ENCODE measurements at places on chromosomes 2 and 18.

DNA sequence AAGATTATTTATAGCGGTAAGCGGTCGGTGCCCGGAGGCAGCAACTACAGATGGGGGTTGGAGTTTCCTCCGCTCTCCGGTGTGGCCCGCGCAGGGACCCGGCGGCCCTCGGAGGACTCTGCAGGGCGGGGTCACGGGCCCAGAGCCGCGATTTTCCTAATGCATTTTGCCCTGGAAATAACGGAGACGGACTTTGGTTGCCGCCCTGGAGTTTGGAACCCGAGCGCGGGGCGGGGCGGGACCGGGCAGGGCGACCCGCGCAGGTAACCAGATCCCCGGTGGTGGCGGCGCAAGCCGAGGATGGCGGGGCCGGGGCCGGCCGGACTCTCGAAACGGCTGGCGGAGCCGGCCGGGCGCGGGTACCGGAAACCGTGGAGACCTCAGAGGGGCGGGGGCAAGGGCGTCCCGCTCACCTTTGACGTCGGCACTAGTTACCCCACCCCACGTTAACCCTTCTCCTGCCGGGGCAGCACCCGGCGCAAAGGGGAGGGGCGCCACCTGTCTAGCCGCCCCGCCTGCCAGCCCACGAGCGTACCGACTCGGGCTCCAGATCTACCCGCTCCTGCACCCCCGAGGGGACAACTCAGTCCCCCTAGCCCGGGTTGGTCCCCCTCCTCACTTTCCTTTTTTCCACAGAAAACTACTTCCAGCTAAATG lies 2.9 kb downstream of the CYP26B1 start:
- no peak for DNase-seq

- DNase-seq: no peak
Observed at GRCh38 chr2:6968319-6969100, 51.3 kb downstream of the RNF144A start.

GRCh38 chr2:147440734-147441133 lies 404.1 kb upstream of the ACVR2A start:
- no peak for DNase-seq

GRCh38 chr18:58762781-58763171 lies 91.5 kb downstream of the MALT1 start:
- no peak for DNase-seq

GRCh38 chr2:218272531-218273212 lies 2.4 kb downstream of the PNKD start:
- DNase-seq: peak; percentile 75

- no peak for DNase-seq
Observed at GRCh38 chr2:113829761-113830160, 60.1 kb upstream of the ACTR3 start.

GRCh38 chr2:105820691-105821090 lies 76.0 kb downstream of the NCK2 start:
- DNase-seq: no peak

DNA sequence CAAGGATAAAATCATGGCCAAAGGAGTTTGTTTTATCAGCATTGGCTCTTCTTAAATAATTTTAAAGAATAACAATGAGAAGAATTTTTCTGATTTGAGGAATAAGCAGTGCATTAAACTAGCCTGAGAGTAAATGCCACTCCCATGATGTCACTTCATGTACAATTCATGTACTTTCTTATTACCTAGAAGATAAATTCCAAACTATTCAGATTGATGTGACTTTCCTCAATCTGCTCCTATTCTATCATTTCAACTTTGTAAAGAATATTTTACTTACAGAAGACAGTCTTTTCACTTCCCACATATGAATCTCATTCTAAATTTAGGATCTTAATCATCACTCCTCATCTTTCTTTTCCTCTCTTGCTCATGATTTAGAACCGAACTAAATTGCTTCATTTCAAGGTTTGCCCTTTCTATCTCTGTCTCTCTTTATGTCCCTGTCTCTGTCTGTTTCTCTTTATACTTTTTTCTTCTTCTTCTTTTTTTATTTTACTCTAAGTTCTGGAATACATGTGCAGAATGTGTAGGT lies 1142.0 kb upstream of the PIK3C3 start:
- DNase-seq: no peak

GRCh38 chr2:26612034-26612433 lies 29.1 kb downstream of the CIB4 start:
- no peak for DNase-seq

All from foreskin melanocyte (primary cell).